ENCODE measurements at places on chromosomes 3 and 15. TPM values are rescaled to one million over a fixed set of nuclear protein-coding genes. Genes with fewer than 3 reads are reported as not detected.

SLC22A13 gene
- not detected for total RNA-seq

DNA sequence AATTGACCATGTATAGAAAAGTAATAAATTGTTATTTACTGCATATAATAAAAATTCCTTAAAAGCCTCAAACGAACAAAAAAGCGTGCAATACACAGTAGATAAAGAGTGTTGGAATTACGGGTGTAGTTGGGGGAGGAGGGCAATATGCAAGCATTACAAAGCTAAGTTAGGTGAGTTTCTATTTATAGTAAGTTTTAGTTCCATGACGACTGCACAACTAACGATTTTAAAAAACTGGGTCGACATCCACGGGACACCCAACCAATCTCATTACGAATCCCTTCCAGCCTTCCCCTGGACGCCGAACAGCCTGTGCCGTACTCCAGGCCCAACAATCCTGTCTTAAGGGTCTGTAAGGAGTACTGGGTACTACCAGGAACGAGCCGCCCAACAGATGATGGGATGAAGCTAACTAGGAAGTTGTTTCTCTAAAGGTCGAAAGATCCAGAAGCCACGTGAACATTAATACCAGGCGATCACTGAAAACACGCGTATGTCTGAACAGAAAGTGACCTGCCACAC lies 677 bp downstream of the POLQ start:
- DNase-seq = no peak

USP50 gene
- total RNA-seq = not detected

GOLGA8G gene
- not detected for total RNA-seq

DNA sequence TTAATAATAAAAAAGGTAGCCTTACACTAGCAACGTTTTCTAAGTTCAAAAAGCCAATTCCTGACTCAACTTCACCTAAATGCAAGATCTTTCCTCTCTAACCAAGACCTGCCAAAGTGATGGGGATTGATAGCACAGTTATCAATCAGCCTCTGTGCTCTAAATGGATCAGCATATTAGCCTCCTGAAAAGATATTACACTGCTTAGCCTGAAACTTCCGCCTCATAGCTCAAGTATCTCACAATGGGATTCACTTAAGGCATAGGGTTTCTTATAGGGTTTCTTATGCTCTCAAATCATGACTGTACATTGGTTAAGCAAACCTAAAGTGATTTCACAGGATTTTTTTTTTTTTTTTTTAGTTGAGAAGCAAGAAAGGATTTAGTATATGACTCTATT lies 436 bp upstream of the SLC9A9 start:
- no peak for DNase-seq

ADAMTSL3 gene
- total RNA-seq = 1.2 TPM

DNA sequence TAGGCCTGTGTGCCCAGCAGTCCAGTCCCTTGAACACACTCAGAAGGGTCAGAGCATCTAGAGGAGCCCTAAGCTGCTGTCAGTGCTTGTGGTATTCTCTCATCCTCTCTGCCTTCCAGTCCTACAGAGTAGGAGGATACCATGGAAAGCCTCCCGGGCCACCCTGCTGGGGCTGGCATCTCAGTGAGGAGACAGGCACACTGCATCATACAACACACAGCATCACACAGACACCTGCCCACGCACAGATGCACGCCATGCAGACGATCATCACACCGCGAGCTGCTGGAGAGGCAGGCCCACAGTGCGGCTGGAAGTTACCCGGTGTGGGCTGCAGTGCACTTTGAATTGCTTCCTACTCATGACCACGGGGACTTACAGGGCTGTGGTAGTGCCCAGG lies 15.2 kb downstream of the GABRA5 start:
- DNase-seq = no peak

- no peak for DNase-seq
These were observed 4.6 kb downstream of the MYH15 start for GRCh38 chr3:108505811-108506210.

TBCCD1 gene
- 12.4 TPM for total RNA-seq

GRCh38 chr3:31285833-31286486 lies 246.8 kb upstream of the STT3B start:
- DNase-seq = no peak

DNA sequence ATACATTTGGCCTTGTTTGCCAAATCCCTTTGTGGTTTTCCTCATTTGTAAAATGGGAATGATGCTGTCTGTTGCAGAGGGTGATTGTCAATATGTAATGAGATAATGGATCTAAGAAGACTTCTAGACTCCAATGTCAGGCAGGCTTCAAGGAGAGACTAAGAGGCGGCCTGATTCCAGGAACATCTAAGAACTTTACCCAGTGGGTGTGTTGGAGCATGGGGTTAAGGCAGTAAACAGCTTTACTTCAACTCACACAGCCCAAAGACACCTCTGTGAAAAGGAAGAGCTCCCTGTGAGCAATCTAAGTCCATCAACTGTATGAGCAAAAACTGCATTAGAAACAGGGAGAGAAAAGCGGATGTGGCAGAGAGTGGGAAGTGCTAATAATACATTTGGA lies 560.6 kb downstream of the PDCD6IP start:
- DNase-seq = no peak

GRCh38 chr3:131755380-131755779 lies 252.6 kb upstream of the MRPL3 start:
- DNase-seq = no peak

DNA sequence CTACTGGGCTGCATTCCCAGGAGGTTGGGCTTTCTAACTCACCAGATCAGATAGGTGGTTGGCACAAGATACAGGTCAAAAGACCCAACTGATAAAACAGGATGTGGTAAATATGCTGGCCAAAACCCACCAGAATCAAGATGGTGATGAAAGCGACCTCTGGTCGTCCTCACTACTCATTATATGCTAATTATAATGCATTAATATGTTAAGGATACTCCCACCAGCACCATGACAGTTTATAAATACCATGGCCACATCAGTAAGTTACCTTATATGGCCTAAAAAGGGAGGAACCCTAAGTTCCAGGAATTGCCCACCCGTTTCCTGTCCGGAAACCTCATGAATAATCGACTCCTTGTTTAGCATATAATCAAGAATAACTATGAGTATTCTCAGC lies 31.6 kb downstream of the CFAP44 start:
- DNase-seq = no peak

SH3GL3 gene
- total RNA-seq = not detected

DNA sequence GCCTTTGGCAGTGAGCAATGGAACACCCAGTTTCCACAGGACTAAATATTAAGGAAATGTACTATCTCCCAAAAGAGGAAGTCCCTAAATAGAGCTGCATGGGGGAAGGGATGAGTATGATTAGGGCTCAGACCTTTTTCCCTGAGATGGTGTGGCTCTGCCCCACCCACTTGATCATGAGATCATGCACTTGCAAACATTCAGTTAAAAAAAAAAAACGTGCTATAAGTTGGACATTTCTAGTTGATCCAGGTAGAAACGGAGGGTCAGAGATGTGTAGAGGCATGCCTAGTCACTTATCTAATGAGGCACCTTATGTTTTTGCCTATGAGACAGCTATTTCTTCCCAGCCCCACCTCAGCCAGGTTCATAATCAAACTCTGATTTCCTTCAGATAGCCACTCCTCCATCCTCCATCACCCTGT lies 24.5 kb upstream of the SSR3 start:
- DNase-seq = no peak

- no peak for DNase-seq
These were observed 120.7 kb downstream of the VGLL4 start for GRCh38 chr3:11522953-11523571.

GRCh38 chr15:36090286-36090946 lies 489.0 kb upstream of the CDIN1 start:
- no peak for DNase-seq

GRCh38 chr3:126194713-126195305 lies 14.4 kb upstream of the ALDH1L1 start:
- no peak for DNase-seq

DNA sequence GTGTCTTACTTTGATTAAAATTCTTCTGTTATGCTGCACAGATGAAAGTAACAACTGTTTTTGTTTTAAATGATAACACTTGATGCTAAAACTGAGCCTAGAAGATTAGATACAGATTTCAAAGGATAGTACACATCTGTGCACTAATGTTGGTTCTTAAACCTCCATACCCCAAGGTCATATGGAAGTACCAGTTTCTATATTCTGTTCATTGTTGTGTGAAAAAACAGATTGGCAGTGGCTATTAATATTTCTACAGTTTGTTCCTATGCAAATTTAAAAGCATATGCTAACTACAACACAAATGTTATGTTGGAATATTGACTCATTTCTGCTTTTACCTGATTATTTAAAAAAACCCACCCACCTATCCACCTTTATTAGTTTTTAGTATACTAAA lies 32.0 kb upstream of the GBE1 start:
- no peak for DNase-seq

CLEC3B gene
- total RNA-seq = not detected

DNAJC17 gene
- 15.5 TPM for total RNA-seq

RTP1 gene
- total RNA-seq = not detected

SLITRK3 gene
- total RNA-seq = not detected

PPARG gene
- 6.6 TPM for total RNA-seq

Data from glomerular endothelial cell (primary cell).